ENCODE measurements at places on chromosomes 7 and 10. TPM values are rescaled to one million over a fixed set of nuclear protein-coding genes. Genes with fewer than 3 reads are reported as not detected.

DNA sequence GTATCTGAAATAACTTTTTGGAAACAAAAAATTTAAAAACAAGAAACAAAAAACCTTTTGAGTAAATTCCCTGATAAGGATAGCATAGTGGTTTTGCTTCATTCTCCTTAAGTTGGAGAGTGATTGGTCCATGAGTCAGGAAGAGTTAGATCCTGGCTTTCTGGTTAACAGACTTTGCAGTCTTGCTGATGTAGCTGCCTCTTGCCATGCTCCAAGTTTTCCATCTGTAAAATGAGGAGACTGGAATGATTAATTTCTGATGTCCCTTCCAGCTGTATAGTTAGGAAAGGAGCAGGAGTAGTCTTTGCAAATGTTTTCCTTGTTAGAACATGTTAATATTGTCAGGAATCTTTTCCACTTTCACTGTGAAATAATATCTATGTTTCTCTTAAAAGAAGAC lies 266.6 kb downstream of the DNAJB9 start:
- no peaks in the 10 kb centered on the region for H3K27me3 ChIP-seq
- H3K4me1 ChIP-seq = no peaks in the 10 kb centered on the region
- H3K27ac ChIP-seq = no peak overlapping the region
- no peaks in the 10 kb centered on the region for H3K36me3 ChIP-seq

GRCh38 chr7:102096012-102096332 lies 190.7 kb upstream of the SH2B2 start:
- no peak for DNase-seq
- H3K36me3 ChIP-seq = peaks cover 4% of the 10 kb centered on the region
- no peaks in the 10 kb centered on the region for H3K4me1 ChIP-seq
- no peaks in the 10 kb centered on the region for H3K27me3 ChIP-seq

- H3K4me3 ChIP-seq = no peak overlapping the region
- H3K27ac ChIP-seq = no peak overlapping the region
- peaks cover 6% of the 10 kb centered on the region for H3K4me1 ChIP-seq
- DNase-seq = no peak
- H3K27me3 ChIP-seq = no peaks in the 10 kb centered on the region
These were observed 155.7 kb upstream of the RHEB start for GRCh38 chr7:151675196-151675920.

The IKZF1 gene
- 37.8 TPM for total RNA-seq

The JCAD gene
- total RNA-seq = 41.9 TPM

DNA sequence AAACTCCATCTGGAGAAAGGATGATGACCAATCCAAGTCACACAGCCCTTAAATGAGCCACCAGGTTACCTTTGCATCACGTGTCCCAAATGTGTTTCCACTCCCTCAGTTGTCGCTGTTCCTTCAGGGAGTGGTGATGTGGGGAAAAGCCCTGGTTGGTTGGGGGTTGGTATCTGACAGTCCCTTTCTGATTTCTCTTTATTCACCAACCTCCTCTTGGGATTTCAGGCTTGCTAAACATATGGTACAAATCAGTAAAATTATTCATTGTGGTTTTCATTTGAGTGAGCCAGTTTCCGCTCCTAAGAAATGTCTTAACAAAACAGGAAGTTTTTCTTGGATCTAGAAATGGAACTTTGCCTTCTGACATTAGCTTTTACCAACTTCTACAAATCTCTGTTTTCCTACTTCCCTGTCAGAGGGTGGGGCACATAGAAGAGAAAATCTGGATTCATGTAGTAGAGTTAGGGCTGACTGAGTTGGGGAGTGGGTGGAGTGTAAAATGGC lies 40.0 kb upstream of the KMT2E start:
- peaks cover 8% of the 10 kb centered on the region for H3K4me1 ChIP-seq
- no peak overlapping the region for H3K4me3 ChIP-seq
- no peaks in the 10 kb centered on the region for H3K27me3 ChIP-seq
- peaks cover 2% of the 10 kb centered on the region for H3K36me3 ChIP-seq
- peak overlapping the region; percentile 82 for H3K27ac ChIP-seq

GRCh38 chr10:70169011-70169410 lies 1.3 kb downstream of the SAR1A start:
- no peaks in the 10 kb centered on the region for H3K4me1 ChIP-seq
- H3K27ac ChIP-seq = no peak overlapping the region
- H3K27me3 ChIP-seq = no peaks in the 10 kb centered on the region
- H3K36me3 ChIP-seq = peaks cover 9% of the 10 kb centered on the region
- no peak for DNase-seq

Measured in lung (tissue), 17 donors.